ENCODE measurements at places on chromosomes 5 and 9.

DNA sequence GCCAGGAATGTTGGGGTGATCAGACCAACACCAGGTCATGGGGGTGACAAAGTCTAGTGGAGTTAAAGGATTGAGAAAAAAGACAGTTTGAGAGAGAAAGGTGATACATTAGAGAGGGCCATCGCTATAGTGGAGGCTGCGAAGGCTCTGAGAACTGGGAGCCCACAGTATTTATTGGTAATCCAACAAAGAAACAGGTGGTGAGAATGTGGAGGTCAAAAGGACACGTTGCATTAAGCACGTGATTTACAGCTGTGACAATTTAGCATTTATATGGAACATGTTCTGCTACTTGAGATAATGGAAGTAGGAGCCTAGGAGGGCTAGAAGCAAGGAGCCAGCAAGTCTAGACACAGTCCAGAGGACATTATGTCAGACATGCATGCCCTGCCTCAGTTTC lies 2086.5 kb upstream of the C9orf72 start:
- H3K4me3 ChIP-seq = no peak overlapping the region
- no peak for DNase-seq
- no peak overlapping the region for H3K27ac ChIP-seq
- H3K27me3 ChIP-seq = no peaks in the 10 kb centered on the region

GRCh38 chr9:34496149-34496712 lies 26.6 kb downstream of the ENHO start:
- DNase-seq = no peak
- no peaks in the 10 kb centered on the region for H3K36me3 ChIP-seq
- H3K27me3 ChIP-seq = peaks cover 7% of the 10 kb centered on the region
- H3K4me3 ChIP-seq = no peak overlapping the region

DNA sequence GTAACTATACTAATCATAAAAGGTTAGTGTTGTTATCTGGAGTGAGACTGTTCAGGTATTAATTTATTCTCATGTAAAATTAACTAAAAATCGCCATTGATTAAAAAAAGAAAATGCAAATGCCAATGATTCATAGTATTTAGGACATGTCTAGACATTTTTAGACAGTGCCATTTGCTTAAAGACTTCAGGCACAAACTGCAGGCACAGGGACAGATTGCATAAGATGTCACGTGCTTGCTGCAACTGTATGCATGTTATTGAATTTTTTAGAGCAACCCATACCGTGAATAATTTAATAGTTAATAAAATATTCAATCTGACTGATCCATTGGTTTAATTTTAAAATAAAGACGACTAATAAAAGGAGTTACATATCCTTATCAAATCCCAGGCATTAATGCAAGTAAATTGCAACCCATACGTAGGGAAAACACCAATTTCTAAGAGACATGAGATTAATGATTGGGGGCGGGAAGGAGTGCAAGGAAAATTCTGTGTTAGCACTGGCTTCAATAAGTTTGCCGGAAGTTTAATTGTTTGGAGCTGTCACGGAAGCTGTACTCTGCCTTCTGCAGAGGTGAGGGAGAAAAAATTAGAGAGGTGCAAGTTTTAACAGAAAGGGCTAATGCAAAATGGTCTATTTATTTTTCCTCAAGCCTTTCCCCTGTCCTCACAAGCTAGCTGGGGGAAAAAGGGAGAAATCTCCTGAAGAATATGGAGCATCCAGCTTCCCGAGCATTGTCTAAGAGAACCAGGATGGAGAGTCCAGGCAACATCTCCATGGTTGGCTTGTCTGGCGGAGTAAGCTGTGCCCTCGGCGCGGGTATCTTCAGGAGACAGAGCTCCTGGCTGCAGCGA lies 2.9 kb downstream of the EDIL3 start:
- H3K27me3 ChIP-seq = no peaks in the 10 kb centered on the region
- DNase-seq = no peak
- H3K4me3 ChIP-seq = peak overlapping the region; percentile 69
- H3K36me3 ChIP-seq = no peaks in the 10 kb centered on the region
- peaks cover 49% of the 10 kb centered on the region for H3K4me1 ChIP-seq

DNA sequence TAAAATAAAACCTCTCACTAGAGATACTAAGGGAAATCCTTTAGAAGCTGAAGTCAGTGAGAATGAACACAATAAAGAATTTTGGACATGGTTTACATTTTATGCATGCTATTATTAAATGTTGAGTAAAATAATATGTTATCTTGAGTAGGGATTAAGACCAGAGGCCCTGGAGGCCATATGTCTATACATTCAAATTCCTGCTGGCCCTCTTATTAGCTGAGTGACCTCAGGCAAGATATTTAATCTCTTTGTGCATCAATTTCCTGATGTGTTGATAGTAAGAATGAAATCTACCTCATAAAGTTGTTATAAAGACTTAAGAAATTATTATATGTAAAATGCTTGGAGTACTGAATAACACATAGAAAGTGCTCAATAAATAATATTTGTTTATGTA lies 281.1 kb upstream of the KLF4 start:
- no peak for DNase-seq
- H3K27me3 ChIP-seq = no peaks in the 10 kb centered on the region
- H3K27ac ChIP-seq = no peak overlapping the region
- H3K4me1 ChIP-seq = no peaks in the 10 kb centered on the region

GRCh38 chr5:174172566-174172965 lies 127.1 kb downstream of the NSG2 start:
- H3K27me3 ChIP-seq = no peaks in the 10 kb centered on the region
- H3K27ac ChIP-seq = no peak overlapping the region
- DNase-seq = no peak

DNA sequence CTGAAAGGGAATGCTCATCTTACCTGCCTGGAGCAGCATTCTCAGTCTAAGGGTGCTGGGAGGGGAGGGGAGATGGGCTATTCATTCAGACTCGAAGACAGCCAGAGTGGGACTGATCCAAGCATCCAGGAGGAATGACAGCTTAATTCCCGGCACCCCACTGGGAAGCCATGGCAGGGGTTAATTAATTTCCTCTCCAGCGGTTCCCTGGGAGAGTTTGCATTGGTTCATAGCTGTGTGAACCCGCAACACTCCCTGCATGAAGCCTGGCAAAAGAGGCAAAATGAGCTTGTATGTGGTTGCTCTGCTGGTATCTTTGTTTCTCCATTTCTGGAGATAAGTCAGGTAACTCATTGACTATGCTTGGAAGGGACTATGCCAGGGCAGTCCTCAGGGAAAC lies 401.0 kb upstream of the SLC24A2 start:
- no peak for DNase-seq
- H3K4me1 ChIP-seq = no peaks in the 10 kb centered on the region

DNA sequence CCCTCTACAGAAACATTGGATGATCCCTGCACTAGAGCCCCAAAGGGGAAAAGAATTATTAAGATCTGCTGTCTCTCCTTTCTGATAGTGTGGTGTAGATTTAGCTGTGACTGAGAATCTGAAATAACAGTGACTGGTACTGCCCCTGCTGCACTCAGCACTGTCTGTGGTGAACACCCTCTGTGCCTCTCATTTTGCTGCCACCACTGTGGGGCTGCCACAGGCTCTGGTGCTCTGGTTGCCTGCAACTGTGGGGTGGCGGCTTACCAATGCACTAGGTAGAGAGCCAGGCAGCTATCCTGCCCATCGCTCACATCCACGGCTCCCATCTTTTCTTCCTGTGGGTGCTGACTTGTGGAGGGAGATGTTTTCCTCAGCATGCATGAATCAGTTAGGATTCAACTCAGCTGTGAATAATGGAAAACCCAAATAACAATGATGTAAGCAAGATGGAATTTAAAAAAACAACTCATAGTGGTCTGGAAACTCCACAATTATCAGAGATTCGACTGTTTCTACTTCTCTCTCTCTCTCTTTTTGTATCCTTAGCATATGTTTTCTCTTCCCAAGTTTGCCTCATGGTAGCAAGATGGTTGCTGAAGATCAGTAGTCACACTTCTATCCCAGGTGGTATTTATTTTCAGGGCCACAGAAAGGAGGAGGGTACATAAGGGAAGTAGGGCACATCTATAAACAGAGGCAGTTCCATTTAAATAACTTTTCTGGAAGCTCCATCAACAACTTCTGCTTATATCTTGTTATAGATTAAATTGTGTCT lies 99.8 kb upstream of the DAP start:
- H3K27me3 ChIP-seq = no peaks in the 10 kb centered on the region
- H3K36me3 ChIP-seq = no peaks in the 10 kb centered on the region
- no peak overlapping the region for H3K27ac ChIP-seq
- DNase-seq = no peak
- H3K4me1 ChIP-seq = peaks cover 12% of the 10 kb centered on the region

- no peaks in the 10 kb centered on the region for H3K27me3 ChIP-seq
- H3K4me3 ChIP-seq = no peak overlapping the region
- H3K27ac ChIP-seq = no peak overlapping the region
- DNase-seq = no peak
- H3K4me1 ChIP-seq = no peaks in the 10 kb centered on the region
Measured at GRCh38 chr5:2263763-2264162, 381.0 kb upstream of the IRX4 start.

GRCh38 chr5:125874057-125874456 lies 549.2 kb upstream of the GRAMD2B start:
- no peak overlapping the region for H3K27ac ChIP-seq
- H3K4me3 ChIP-seq = no peak overlapping the region
- H3K4me1 ChIP-seq = no peaks in the 10 kb centered on the region
- no peak for DNase-seq
- H3K36me3 ChIP-seq = no peaks in the 10 kb centered on the region
- no peaks in the 10 kb centered on the region for H3K27me3 ChIP-seq

DNA sequence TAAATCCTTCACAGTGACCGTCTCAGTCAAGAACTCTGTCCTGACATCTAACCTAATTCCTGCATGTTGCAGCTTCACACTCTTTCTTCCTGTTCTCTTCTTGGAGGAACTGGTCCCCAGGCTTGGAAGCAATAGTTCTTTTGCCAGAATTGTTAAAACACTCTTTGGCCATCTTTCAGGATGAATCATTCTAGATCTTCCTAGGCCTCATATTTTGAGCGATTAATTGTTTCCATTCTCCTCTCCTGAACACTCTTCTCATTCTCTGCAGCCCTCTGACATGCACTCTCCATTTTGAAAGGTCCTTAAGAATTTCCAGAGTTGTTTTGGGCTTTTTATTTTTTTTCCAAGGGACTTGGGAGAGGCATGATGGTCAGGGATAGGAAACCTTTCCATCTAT lies 85.8 kb downstream of the FAM114A2 start:
- no peaks in the 10 kb centered on the region for H3K27me3 ChIP-seq
- H3K36me3 ChIP-seq = no peaks in the 10 kb centered on the region
- no peak overlapping the region for H3K27ac ChIP-seq
- no peak for DNase-seq
- H3K4me3 ChIP-seq = no peak overlapping the region
- H3K4me1 ChIP-seq = no peaks in the 10 kb centered on the region

- DNase-seq = no peak
- H3K4me3 ChIP-seq = no peak overlapping the region
- peaks cover 68% of the 10 kb centered on the region for H3K27me3 ChIP-seq
- no peak overlapping the region for H3K27ac ChIP-seq
- no peaks in the 10 kb centered on the region for H3K36me3 ChIP-seq
- H3K4me1 ChIP-seq = peaks cover 55% of the 10 kb centered on the region
Measured at GRCh38 chr9:114154600-114155102, 686 bp upstream of the COL27A1 start.

- no peaks in the 10 kb centered on the region for H3K36me3 ChIP-seq
- no peak for DNase-seq
- H3K27me3 ChIP-seq = no peaks in the 10 kb centered on the region
Measured at GRCh38 chr5:144390133-144390532, 219.5 kb downstream of the KCTD16 start.

- no peak overlapping the region for H3K4me3 ChIP-seq
- H3K27me3 ChIP-seq = no peaks in the 10 kb centered on the region
- no peak for DNase-seq
- H3K36me3 ChIP-seq = no peaks in the 10 kb centered on the region
- H3K27ac ChIP-seq = no peak overlapping the region
- H3K4me1 ChIP-seq = no peaks in the 10 kb centered on the region
Measured at GRCh38 chr5:33631786-33632185, 191.0 kb downstream of the TARS1 start.

Measured in esophagus squamous epithelium (tissue), 5 donors.